ENCODE measurements at places on chromosomes 7 and 10. TPM values are rescaled to one million over a fixed set of nuclear protein-coding genes. Genes with fewer than 3 reads are reported as not detected.

DNA sequence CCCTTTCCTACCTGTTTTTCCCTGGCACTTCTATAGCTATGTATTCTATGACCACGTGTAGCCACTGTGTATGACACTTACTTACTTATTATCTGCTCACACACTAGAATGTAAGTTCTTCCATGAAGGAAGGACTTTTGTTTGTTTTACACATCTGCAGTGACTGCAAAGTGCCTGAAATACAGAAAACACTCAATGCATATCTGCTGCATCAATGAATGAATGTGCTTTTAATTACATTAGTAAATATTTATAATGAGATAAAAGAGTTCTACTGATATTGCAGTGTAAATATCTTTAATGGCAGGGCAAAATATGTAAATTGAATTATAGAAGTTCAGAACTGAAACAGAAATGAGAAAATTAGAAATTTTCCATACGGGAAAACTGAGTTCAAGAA is 43.5 kb upstream of the CDC14C start:
- no peaks in the 10 kb centered on the region for H3K36me3 ChIP-seq
- no peaks in the 10 kb centered on the region for H3K27me3 ChIP-seq
- DNase-seq = no peak

- no peak overlapping the region for H3K27ac ChIP-seq
- DNase-seq = no peak
- H3K4me1 ChIP-seq = no peaks in the 10 kb centered on the region
These were observed 206.2 kb downstream of the VTI1A start for GRCh38 chr10:112653215-112653614.

DNA sequence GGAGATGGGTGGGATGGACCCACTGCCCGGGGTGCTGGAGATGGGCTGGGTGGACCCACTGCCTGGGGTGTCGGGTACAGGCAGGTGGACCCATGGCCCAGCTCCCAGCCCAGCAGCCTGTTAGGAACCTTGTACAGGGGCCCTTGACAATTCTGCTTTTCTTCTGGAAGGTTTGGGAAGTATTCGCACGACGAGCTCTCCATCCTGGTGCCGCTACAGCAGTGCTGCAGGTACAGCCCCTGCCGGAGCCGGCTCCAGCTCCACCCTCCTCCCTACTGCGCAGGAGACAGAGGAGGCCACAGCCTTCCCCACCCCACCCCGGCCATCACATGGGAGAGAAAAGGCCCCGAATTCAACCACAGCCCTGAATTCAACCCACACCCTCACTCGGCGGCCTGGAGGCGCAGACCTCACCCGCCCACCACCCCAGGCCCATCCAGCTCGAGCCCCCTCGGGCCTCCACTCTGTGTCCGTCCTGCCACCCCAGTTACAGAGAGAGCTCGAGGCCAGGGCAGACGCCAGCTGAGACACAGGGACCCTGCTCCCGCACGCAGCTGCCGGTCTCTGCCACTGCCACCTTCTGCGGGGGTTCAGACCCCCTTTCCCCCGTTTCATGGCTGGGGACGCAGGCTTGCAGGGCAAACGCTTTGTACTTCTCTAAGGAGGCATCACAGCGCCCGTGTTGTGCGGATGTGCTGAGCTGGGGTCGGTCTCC is 31.3 kb upstream of the FOXL3 start:
- no peaks in the 10 kb centered on the region for H3K4me1 ChIP-seq
- no peaks in the 10 kb centered on the region for H3K27me3 ChIP-seq
- no peak overlapping the region for H3K27ac ChIP-seq
- no peak for DNase-seq

DNA sequence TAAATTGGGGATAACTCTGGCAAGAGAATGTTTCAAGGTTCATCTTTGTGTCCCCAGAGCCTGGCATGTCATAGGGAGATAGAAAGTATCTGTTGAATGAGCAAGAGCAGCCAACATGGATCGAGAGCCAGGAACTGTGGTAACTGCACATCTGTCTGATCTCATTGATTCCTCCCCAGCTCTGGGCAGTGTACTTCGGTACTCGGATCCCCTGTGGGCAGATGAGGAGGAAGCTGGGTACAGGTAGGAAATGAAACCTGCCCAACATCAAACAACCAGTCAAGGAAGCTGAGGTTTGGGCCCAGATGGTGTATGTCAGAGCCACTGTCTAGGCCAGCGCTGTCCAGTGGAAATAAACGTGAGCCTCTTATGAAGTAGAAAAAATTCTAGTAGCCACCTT is 76.4 kb downstream of the GRK5 start:
- no peak overlapping the region for H3K4me3 ChIP-seq
- H3K27ac ChIP-seq = no peak overlapping the region
- no peaks in the 10 kb centered on the region for H3K36me3 ChIP-seq

RET gene
- total RNA-seq = not detected

DNA sequence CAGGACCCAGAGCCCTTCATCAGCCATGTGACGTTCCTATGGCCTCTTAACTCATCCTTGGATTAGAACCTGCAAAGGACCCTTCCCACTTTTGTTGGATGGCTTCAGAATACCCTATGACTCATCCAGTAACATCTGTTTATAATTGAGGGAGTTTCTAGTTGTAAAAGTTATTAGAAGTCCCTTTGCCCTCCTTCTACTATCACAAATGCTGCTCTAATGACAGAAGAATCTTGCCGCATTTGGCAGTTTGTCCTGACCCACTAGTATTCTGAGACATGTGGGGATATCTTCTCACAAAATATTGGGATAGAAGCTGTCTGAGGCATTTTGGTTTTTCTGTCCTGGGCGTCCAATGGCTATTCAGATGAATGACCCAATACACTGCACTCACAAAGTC is 251.8 kb upstream of the TMEM72 start:
- H3K27ac ChIP-seq = no peak overlapping the region
- no peaks in the 10 kb centered on the region for H3K27me3 ChIP-seq
- no peak for DNase-seq
- H3K4me3 ChIP-seq = no peak overlapping the region
- no peaks in the 10 kb centered on the region for H3K36me3 ChIP-seq

DNA sequence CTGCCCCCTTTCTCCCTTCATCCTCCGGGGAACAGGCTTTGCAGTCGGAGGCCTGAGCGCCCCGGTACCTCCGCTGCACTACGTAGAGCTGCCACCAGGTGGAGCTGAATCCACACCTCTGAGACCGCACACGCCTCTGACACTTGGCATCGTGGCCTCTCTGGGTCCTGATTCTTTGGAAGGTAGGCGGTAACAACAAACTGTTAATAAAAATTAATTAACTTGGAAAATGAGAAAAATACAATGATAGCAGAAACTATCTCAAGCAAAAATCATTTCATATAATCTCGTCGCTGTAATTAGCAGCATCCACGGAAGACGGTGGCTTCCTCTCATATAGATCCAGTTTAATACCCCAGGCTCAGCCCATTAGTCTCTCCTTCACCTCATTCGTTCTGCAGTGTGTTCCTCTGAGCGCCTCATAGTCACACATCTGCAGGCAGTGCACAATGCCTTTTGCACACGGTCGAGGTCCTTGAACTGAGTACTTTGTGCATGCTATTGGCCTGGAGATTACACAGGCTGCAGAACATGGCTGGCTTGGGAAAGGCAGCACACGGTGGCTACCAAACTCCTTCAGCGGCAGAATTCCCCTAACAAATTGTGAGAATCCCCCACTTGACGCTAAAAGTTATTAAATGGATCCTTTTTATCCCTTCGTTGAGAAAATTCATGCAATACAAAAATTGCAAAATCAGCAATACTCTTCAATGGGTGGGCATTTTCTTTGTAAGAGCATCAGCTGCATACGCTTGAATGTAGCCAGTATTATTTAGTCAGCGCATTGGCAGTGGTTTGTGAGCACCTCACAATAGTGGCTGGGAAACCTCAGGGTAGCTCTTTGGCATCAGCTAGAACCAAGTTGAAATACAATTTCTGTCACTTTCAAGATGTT is 18.7 kb downstream of the OR9A2 start:
- H3K4me3 ChIP-seq = no peak overlapping the region
- H3K27ac ChIP-seq = no peak overlapping the region
- no peaks in the 10 kb centered on the region for H3K36me3 ChIP-seq
- no peaks in the 10 kb centered on the region for H3K27me3 ChIP-seq

MBL2 gene
- total RNA-seq = not detected

GRCh38 chr7:16667355-16667754 is 21.4 kb downstream of the BZW2 start:
- no peaks in the 10 kb centered on the region for H3K36me3 ChIP-seq
- no peaks in the 10 kb centered on the region for H3K27me3 ChIP-seq
- H3K4me1 ChIP-seq = no peaks in the 10 kb centered on the region

CLCN1 gene
- 0.07 TPM for total RNA-seq

GRCh38 chr7:133009426-133010252 is 72.3 kb downstream of the CHCHD3 start:
- H3K27ac ChIP-seq = no peak overlapping the region
- no peak for DNase-seq
- no peaks in the 10 kb centered on the region for H3K4me1 ChIP-seq
- no peaks in the 10 kb centered on the region for H3K27me3 ChIP-seq
- no peak overlapping the region for H3K4me3 ChIP-seq

- DNase-seq = no peak
- H3K27me3 ChIP-seq = no peaks in the 10 kb centered on the region
- H3K36me3 ChIP-seq = no peaks in the 10 kb centered on the region
- H3K27ac ChIP-seq = no peak overlapping the region
- no peak overlapping the region for H3K4me3 ChIP-seq
These were observed 29.0 kb upstream of the ADAM12 start for GRCh38 chr10:126417220-126417825.

DNA sequence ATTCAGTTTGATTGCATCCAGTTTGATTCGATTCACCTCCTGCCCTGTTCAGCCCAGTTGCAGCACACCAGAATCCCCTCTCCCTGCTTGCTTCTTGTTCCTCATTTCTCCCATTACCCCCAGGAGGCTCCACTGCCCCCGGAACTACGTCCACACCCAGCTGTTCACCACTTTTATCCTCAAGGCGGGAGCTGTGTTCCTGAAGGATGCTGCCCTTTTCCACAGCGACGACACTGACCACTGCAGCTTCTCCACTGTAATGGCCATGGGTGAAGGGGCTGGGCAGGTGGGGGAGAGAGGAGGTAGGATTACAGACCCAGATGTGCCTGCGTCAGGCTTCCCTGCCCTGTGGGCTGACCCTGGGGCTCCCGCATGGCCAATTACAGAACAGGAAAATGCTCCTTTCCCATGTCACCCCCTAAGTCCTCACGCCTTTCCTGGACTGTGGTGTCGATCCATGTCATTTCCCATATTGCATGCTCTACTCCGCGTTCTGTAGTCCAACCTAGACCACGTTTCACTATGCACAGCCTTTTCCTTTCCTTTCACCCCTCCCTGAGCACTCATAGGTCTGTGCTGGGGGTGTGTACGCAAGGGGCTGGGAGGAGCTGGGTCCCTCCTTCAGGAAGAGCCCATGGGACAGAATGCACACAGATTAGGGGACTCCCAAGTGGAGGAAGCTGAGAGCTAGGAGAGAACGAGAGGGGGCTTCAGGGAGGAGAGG is 8.2 kb downstream of the GHRHR start:
- H3K4me1 ChIP-seq = no peaks in the 10 kb centered on the region
- H3K27me3 ChIP-seq = peaks cover 4% of the 10 kb centered on the region
- H3K27ac ChIP-seq = no peak overlapping the region

All from naive thymus-derived CD4-positive, alpha-beta T cell (primary cell).